ENCODE measurements at places on chromosomes 1 and 21.

GRCh38 chr1:23930861-23931490 is 17.8 kb upstream of the CNR2 start:
- no peak for DNase-seq

- no peak for DNase-seq
These were observed 22.6 kb downstream of the BTG2 start for GRCh38 chr1:203327684-203328457.

DNA sequence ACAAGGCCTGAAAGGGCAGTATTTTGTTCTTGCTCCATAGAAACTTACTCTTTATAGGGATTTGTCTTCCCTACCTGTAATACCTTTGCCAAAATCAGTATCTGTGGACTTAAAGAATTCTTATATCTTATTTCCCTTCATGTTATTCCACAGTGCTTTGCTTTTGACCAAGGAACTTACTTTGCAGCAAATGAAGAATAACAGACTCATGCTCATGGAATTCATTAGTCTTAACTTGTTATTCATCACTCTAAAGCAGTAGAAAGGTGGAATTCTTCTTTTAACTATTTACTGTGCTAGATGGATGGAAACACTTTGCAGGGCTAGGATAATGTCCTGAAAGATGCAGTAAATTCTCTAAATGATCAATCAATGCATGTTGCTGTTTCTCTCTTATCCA is 45.9 kb downstream of the DUSP10 start:
- DNase-seq = no peak

- DNase-seq = no peak
These were observed 81.2 kb upstream of the HOOK1 start for GRCh38 chr1:59733443-59734141.

DNA sequence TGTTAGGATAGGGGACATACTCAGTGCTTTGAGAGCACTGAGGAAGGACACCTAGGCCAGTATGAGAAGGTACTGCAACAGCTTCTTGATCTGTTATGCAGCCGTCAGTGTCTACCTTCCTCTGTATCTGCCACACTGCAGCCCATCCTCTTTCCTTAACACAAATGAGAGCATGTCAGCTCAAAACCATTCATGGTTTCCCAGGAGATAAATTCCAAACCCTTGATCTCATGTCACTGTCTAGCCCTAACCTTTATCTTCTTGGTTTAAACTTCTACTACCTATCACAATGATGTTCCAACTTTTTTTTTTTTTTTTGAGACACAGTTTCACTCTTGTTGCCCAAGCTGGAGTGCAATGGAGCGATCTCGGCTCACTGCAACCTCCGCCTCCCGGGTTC is 1.4 kb downstream of the ZMYND12 start:
- no peak for DNase-seq

DNA sequence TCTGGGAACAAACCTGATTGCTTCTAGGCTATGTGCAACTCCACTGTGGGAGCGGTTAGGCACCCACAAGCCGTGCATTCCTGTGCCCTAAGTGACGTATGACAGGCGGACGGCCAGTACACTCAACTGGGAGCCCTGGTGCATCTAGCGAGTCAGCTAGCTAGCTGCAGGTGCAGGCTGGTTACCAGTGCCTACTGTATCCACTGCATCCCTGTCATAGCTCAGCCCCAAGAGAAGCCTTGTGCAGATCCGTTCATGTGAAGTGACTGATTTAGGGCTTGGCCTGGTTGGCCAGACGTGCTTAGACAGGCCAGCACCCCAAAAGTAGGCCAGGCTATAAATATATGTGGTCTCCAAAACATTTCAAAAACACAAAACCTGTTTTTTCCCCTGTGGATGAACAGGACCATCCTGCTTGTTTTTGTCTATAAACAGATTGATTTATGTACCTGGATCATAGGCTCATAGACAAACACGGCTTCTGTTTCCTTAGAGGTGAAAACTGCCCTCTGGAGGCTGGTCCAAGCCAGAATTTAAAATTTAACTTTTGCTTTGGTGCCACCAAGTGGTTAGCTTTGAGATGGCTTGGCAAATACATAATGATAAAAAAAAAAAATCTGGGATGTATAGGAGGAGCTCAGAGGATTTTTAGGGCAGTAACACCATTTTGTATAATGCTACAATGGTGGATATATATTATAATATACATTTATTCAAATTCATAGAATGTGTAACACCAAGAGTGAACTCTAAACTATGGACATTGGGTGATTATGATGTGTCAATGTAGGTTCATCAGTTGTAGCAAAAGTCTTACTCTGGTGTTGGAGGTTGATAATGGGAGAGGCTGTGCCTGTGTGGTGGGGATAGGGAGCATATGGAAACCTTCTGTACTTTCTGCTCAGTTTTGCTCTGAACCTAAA is 68.5 kb downstream of the GIPC2 start:
- DNase-seq = peak; percentile 15

DNA sequence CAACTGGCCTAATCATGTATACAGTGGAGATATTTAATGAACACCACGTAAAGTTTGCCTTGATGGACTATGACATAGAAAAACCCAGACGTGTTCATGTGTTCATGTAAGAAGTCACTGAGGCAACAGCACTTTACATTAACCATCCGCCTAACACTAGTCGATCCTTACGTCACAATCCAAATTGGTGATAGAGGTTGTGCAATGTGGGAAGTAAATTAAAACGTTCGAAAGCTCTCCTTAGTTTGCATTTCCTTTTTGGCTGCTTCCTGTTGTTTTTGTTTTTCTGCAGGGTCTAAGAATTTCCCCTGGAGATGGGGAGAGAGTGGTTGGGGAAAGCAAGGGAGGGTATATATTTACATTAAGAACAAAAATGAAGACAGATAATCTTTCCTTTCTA is 587.5 kb upstream of the ADGRL2 start:
- DNase-seq = no peak

DNA sequence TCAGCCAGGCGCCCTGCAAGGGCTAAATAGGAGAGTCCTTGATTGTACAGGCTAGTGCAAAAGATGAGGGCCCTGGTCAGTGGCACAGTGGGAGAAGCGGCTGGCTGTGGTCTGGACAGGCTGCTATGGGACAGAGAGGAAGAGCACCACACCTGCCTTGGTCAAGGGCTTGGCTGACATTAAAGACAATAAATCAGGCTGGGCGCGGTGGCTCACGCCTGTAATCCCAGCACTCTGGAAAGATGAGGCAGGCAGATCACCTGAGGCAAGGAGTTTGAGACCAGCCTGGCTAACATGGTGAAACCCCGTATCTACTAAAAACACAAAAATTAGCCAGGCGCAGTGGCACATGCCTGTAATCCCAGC is 62.9 kb downstream of the NID1 start:
- DNase-seq = no peak

GRCh38 chr1:247840818-247841217 is 878 bp downstream of the OR11L1 start:
- DNase-seq = no peak

- DNase-seq = no peak
These were observed 106.7 kb downstream of the SCMH1 start for GRCh38 chr1:41135196-41135947.

GRCh38 chr1:197598935-197599334 is 176.3 kb downstream of the DENND1B start:
- no peak for DNase-seq

DNA sequence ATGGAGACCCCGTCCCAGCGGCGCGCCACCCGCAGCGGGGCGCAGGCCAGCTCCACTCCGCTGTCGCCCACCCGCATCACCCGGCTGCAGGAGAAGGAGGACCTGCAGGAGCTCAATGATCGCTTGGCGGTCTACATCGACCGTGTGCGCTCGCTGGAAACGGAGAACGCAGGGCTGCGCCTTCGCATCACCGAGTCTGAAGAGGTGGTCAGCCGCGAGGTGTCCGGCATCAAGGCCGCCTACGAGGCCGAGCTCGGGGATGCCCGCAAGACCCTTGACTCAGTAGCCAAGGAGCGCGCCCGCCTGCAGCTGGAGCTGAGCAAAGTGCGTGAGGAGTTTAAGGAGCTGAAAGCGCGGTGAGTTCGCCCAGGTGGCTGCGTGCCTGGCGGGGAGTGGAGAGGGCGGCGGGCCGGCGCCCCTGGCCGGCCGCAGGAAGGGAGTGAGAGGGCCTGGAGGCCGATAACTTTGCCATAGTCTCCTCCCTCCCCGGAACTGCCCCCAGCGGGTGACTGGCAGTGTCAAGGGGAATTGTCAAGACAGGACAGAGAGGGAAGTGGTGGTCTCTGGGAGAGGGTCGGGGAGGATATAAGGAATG is 505 bp downstream of the LMNA start:
- DNase-seq = no peak

- DNase-seq = no peak
These were observed 16.7 kb downstream of the COL8A2 start for GRCh38 chr1:36108314-36108713.

DNA sequence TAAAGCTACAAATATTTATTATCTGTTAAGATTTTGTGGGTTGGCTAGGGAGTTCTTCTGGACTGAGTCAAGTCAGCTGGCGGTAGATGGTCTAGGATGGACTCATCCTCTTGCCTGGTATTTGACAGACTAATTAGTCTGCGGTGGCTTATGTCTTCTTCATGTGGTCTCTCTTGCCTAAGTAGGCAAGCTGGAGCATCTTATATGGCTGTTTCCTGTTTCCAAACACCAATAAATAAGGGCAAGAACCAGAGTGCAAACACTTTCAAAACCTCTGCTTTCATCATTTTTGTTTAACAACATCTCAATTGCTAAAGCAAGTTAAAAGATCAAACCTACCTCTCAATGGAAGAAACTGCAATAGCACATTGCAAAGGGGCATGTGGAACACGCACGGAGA is 484.8 kb downstream of the PTPRC start:
- DNase-seq = no peak

GRCh38 chr1:93251966-93252365 is 71.4 kb downstream of the CCDC18 start:
- no peak for DNase-seq

DNA sequence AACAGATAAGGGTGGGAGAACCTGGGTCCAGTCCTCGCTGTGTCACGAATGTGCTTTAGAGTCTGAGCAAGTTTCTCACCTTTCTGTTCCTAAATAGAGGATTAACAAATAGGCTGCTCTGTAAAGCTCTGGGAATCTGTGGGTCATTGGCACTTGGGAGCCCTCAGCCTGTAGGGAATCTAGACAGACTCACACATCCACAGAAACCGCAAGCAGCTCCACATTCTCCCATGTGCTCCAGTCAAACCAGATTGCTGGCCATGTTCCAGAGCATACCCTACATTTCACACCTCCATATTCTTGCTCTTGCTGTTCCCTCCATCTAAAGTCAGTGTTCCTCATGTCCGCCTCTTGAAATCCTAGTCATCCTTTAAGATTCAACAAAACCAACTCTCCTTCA is 7.8 kb upstream of the AHCYL1 start:
- no peak for DNase-seq

DNA sequence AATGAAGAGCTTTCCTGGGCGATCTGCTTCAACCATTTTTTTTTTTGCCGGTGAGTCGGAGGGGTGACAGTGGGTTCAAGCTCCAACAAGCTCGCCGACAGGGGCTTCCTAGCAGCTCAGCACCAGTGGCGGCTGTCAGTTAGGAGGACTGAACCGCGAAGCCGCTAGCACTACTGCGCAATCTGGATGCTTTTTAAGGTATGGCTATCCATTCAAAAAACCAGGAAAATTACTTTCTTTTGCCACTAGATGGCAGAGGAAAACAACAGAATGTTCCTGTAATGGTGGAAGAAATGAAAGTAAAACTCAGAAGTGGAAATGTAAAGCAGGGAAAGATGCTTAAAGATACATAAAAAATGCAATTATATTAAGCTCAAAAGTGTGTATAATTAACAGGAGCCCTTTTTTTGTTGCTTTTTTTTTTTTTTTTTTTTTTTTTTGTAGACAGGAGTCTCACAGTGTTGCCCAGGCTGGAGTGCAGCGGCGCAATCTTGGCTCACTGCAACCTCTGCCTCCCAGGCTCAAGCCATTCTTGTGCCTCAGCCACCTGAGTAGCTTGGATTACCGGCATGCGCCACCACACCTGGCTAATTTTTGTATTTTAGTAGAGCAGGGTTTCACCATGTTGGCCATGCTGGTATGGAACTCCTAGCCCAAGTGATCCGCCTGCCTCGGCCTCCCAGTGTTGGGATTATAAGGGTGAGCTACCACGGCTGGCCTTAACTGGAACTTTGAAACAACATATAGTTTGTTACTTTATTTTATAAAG is 8.5 kb downstream of the KYAT3 start:
- DNase-seq = no peak

DNA sequence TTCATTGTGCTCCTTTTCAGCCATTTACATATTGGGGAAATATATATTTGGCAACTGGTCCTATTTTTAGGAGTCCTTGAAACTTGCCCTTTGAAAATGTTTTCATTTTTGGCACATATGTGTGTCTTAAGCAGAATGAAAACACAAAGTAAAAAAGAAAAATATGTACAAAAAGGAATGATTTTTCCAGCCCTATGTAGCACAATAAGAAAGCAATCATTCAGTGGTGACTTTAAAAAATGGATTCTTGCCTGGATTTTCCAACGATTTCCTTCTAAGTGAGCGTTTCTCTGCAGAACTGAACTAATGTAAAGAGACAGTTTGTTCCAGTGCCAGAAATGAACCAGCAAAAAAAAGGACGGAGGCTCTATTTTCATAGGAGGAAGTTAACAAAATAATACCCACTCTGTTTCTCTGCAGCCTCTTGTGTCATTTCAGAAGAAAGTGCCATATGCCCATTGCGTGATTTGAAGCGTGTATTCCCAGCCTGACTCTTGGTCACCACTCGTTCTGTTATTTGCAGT is 340.1 kb downstream of the SETD4 start:
- no peak for DNase-seq

DNA sequence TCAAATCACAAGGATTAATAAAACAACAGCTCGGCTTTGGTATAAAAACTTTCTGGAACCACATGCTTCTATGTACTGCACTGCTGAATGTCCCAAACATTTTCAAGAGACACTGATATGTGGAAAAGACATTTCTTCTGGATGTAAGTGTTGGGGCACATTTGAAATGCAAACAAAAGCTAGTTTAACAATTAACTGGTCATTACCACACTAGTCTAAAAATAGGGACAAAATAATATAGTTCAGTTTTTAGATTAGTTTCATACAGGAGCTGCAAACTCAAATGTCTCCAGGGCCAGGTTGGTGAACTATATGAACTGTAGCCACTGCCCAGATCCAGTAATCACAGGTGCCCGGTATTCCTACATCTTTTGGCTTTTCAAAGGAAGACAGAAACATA is 3.2 kb downstream of the IL23R start:
- DNase-seq = no peak

DNA sequence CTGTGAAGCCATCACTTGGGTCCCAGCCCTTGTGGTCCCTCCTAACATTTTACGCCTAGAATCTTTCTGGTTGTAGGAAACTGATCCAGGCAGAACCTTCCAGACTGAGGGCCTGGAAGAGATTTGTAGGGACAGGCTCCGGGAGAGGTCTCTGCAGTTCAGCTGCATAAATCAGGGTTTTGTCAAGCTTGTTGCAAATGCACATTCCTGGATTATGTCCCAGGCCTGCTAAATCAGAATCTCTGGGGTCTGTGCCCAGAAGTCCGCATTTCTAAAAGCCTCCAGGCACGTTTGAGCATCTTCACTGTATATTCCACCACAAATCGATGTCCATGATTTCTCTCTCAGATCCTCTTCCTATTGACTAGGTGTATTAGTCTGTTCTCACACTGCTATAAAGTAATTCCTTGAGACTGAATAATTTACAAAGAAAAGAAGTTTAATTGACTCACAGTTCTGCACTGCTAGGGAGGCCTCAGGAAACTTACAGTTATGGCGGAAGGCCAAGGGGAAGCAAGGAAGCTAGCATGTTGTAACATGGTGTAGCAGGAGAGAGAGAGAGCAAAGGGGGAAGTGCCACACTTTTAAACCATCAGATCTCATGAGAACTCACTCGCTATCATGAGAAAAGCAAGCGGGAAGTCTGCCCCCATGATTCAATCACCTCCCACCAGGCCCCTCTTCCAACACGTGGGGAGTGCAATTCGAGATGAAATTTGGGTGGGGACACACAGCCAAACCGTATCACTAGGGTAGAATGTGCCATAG is 1.2 kb upstream of the FHAD1 start:
- no peak for DNase-seq
